Fibroblast of villous mesenchyme (primary cell): ENCODE measurements at places on chromosomes 7 and 10. TPM values are rescaled to one million over a fixed set of nuclear protein-coding genes. Genes with fewer than 3 reads are reported as not detected.

PKD2L1 gene
- total RNA-seq = not detected in 2 replicates

OR2A5 gene
- total RNA-seq = not detected in 2 replicates

ZNF398 gene
- 16.1 and 18.6 TPM in 2 replicates for total RNA-seq

KLHL7 gene
- total RNA-seq = 27.6 and 34.1 TPM in 2 replicates

DNAH11 gene
- under 0.01 TPM in 2 replicates for total RNA-seq

COL1A2 gene
- total RNA-seq = 2,828 and 5,152 TPM in 2 replicates

C10orf62 gene
- total RNA-seq = not detected in 2 replicates

KCNMA1 gene
- 11.0 and 36.7 TPM in 2 replicates for total RNA-seq

PDE1C gene
- total RNA-seq = 4.7 and 6.8 TPM in 2 replicates

MYL7 gene
- 0.43 TPM in 1 of 2 replicates, not detected in the other for total RNA-seq

C7orf57 gene
- total RNA-seq = under 0.01 and 0.43 TPM in 2 replicates

DNA sequence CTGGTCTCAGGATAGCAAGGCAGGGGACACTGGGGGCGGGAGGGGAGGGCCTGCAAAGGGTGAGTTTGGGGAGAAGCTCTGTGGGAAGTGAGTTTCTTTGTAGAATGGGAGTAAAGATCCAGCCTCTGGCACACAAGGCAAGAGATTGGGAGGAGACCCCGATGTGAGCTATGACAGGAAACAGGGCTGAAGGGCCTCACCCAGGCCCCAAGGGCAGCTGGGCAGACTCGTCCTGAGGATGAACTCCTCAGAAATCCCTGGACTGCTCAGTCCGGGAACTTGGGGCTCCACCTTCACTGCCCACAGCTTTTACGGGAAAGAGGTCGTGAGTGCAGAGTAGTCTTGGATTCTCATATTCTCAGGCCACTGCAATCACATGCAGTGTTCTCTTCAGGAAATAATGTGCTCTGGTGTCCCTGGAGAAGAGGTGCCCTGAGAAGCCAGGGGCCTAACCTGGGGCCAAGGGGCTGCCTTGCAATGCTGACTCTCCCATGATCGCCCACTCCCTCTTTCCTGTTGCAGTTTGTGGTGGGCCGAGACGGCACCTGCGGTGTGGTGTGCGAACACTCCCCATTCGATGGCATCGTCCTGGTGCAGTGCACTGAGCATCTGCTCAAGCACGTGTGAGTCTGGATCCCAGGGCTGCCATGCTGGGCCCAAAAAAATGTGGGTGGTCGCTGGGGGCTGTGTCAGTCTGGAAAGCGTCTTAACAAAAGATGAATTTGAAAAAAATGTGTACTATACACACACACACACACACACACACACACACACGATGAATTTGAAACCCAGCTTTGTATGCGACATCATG is 31.3 kb upstream of the C10orf53 start:
- no peak for DNase-seq

DNA sequence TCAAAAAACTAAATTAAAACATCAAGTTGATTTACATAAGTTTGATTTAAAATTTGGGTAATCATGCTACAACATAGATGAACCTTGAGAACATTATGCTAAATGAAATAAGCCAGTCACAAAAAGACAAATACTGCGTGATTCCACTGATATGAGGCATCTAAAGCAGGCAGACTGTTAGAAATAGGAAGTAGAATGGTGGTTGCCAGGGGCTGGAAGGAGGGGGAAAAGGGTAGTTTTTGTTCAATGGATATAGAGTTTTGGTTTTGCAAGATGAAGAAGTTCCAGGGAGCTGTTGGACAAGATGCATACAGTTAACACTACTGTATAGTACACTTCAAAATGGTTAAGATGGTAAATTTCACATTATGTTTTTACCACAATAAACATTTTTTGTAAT is 45.0 kb upstream of the IFRD1 start:
- DNase-seq = no peak

- DNase-seq = no peak
Observed at GRCh38 chr7:36310897-36311296, 78.8 kb upstream of the ANLN start.

GRCh38 chr7:145009876-145010275 is 174.0 kb upstream of the TPK1 start:
- DNase-seq = no peak

DNA sequence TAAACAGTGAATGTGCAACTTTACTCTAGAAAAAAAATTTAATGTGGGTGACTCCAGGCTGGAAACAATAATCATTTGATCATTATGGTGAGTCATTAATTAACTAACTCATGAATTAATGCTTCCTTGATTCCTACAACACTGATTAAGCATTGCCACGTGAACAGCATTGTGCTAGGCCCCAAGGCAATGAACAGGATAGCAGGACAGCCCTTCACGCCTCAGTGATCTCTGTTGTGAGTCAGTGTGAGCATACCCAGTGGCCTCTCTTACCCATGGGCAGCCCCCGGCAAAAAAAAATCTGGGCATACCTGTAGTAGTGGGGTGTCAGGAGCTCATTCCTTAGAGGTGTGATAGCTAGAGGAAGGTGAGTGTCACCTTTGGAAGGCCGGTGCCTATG is 76.0 kb downstream of the DENND2A start:
- DNase-seq = no peak

- DNase-seq = no peak
Observed at GRCh38 chr10:116973946-116974455, 31.0 kb downstream of the SHTN1 start.

DNA sequence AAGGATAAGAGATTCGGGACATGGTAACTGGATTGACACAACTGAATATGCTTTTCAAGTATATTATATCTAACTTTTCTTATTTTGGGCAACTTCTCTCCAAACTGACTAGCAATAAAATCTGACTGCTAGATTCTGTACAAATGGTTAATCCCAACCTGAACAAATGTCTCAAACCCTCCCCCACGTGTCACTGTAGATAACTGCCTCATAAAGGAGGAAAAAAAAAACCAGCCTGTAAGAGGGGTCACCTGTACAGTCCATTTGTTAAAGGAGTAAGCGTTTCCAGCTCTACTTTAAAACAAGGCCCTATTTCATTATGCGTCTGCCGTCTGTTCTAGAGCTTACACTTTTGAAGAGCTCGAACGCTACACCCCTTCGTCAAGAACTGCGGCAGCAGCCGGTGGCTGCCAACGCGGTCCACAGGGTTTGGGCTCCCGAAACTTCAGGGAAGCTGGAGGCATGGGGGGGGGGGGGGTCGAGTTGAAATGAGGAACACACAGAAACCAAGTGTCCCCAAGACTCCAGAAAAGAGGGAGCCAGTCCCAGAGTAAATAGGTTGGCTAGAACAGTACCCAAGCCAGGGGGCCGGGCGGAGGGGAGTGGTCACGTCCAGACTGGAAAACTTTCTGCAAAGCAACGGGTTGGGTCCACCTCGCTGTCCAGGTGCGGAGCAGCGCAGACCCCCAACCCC is 492 bp downstream of the COG5 start:
- DNase-seq = no peak

- no peak for DNase-seq
Observed at GRCh38 chr7:28584235-28584634, 171.9 kb downstream of the CREB5 start.

DNA sequence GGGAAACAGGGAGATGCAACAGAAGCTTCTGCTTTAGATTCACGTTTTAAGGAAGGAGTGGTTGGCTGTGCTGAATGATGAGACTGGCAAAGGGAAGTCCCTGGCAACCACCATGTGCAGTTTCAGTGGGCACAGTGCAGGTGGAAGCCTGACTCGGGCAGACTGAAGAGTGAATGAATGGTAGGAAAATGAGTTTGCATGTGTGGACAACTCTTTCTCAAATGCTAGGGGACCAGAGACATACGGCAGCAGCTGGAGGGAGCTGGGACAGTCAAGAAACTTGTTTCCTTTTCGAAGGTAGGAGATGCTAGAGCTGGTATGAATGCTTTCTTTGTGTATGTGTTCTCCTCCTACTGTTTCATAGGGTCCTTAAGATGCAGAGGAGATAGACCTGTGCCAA is 29.0 kb downstream of the PODXL start:
- DNase-seq = no peak

DNA sequence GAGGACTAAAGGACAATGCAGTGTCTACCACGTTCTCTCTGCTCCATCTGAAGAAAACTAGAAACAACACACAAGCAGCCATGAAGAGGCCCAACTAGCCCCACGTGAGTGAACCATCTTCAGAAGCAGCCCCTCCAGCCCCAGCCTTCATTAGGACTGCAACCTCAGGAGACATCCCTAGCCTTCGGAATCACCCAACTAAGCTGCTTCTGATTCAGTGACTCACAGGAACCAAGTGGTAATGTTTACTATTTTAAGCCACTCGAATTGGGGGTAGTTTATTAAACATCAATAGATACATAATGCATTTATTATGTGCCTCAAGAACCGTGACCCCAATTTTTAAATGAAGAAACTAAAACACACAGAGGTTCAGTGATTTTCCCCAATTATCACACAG is 22.6 kb downstream of the ARHGAP12 start:
- DNase-seq = no peak

- DNase-seq = no peak
Observed at GRCh38 chr7:23476286-23477156, 6.2 kb upstream of the IGF2BP3 start.

DNA sequence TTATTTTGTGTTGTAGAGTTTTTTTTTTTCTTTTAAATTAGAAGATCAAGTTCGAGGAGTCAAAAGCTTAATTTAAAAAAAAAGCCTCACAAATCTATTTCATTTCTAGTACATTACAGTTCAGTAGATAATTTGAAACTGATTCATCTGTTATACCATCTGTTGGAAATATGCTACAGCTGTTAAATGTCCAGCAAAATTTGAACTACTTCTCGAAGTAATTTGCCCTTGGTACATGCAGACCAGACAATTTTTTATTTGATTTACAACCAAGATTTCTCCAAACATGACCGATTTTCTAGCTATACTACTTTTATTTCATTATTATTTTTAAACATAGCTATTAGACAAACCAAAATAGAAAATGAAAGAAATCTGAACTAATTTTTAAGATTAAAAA is 647.9 kb downstream of the CNTNAP2 start:
- DNase-seq = no peak

DNA sequence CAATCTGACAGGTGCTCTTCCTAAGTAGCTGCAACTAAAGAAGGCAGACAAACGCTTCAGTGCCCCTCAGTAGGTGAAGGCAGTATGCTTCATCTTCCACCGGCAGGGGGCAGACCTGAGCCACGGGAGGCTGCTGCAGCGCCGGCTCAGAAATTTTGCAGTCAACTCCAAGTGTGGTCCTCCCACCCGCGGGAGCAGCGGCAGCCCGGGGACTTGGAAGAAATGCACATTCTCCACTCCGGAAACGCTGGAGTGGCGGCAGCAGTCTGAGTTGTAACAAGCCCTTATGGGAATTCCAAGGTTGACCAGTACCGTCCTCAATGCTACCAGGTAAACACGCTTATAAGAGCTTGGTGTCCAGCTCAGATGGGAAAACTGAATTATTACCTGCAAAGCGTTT is 3.4 kb downstream of the IGFBP3 start:
- DNase-seq = peak; percentile 78

DNA sequence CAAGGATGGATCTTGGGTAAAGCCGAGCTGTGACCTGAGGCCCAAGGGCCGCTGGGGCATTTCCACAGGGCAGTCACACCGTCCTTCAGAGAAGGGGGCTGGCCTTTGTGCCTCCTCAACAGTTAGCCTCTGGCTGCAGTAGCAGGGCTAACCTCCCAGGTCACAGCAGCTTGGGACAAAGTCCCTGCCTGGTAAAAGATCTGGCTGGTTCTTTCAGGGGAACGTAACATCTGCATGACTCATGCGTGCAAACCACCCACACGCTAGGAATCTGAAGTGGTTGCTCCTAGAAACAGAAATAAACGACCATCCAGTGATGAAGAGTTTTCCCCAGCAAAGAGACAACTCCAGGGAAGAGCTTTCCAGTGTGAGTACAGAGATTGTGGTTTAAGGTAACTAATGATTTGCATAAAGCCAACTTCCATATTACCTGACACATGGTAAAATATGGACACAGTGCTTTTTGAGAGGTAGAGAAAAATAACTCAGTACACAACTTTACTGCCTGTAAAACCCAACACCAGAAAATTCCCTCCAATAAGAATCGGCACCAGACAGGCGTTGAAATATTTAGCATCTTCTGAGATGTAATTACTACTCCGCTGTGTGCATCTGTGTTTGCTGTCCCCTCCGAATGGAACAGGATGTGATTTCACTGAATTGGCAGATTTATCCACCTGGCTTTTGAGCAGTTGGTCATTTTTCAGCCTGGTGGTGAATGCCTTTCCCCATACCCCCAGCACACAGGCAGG is 84.9 kb upstream of the ADRB1 start:
- peak; percentile 88 for DNase-seq

DNA sequence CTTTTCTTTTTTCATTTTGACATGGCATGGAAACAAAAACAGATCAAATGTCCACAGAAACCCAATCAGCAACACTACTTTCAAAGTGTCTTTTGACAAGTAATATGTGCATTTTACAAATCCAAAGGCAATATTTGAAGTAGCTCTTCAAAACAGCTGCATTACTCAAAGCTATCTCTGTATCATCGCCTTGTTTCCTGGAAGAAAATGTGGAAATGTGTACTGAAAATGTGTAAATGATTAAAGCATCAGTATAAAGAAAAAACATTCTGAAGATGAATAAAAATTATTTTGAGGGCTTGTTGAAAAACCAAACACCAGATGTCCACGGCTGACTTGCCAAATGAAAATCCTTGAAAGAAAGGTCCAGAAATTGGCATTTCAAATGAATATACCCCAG is 16.5 kb upstream of the ITGB8 start:
- no peak for DNase-seq

- peak; percentile 95 for DNase-seq
Observed at GRCh38 chr10:69327463-69328379, 49.4 kb downstream of the HK1 start.

GRCh38 chr7:129924602-129925001 is 28.2 kb downstream of the UBE2H start:
- DNase-seq = no peak

DNA sequence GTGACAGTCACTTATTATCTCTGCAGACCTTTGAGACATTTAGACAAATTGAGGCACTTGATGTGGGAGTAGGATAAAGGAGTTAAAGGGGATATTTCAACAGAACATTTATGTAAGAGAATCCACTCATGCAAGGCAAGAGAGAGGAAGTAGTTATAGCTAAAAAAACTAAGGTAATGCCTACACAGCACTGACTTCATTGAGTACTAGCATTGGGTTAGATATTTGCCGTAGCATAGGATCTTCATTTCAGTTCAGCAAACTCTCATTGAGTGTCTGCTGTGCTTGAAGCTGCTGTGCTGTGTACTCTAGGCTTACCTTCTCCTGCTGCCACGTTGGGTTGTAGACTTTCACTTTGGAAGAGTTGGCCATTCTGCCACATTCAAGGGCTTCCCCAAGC is 10.5 kb upstream of the ENTPD1 start:
- no peak for DNase-seq
